HCT116 (cell line): ENCODE measurements at places on chromosomes 4 and X. TPM values are rescaled to one million over a fixed set of nuclear protein-coding genes. Genes with fewer than 3 reads are reported as not detected.

The NLRP2B gene
- not detected for total RNA-seq

The TMSB15C gene
- total RNA-seq: not detected

The SYNPO2 gene
- 0.93 TPM for total RNA-seq

The GIMD1 gene
- not detected for total RNA-seq

- DNase-seq: no peak
Observed at GRCh38 chrX:118724775-118725174, 2.6 kb upstream of the IL13RA1 start.

GRCh38 chrX:131841496-131842437, 181.3 kb upstream of the STK26 start:
- peak; percentile 40 for DNase-seq

DNA sequence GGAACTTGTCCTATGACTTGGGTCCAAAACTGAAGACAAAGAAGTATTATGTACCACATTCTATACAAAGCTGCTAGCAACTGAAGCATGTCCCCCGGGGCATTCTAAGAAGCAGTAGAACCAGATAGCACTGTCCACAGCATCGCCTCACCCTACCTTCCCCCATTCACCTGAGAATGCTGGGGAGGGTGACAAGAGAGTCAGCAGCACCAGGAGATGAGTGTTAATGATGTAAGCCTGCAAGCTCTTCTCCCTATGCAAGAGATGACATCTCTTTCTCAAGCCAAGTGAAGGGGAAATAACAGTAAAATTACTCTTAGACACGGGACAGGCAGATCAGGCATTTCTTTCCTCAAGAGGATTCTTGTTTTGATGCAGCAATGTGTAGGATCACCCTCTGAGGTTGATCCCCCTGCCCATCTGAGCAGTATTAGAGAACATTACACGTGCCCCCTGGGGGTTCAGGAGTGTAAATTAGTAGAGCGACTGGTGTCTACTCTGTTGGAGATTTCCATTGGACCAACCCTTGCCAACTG, 13.9 kb upstream of the TLR1 start:
- no peak for DNase-seq

- DNase-seq: no peak
Observed at GRCh38 chr4:35102066-35102465, 1142.2 kb downstream of the ARAP2 start.

DNA sequence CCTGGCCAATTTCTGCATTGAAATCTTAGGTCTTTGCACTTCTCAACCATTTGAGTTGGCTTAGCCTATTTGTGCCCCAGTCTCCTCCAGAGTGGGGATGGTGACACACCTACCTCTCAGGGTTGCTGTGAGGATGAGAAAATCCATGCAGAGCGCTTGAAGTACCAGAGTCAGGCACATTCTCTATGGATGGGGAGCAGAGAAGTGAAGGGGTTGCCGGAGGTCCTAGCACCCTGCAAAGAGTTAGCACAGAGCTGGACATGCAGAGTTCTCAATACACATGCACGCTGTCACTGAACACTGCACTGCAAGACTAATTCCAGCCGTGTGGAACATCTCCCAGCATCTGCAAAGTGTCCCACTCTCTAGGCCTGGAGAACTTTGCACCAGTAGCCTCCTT, 2.6 kb upstream of the STK32B start:
- no peak for DNase-seq
